ENCODE measurements at places on chromosomes 5 and 9.

- DNase-seq = no peak
Observed at GRCh38 chr9:73565833-73566465, 414.3 kb downstream of the ANXA1 start.

DNA sequence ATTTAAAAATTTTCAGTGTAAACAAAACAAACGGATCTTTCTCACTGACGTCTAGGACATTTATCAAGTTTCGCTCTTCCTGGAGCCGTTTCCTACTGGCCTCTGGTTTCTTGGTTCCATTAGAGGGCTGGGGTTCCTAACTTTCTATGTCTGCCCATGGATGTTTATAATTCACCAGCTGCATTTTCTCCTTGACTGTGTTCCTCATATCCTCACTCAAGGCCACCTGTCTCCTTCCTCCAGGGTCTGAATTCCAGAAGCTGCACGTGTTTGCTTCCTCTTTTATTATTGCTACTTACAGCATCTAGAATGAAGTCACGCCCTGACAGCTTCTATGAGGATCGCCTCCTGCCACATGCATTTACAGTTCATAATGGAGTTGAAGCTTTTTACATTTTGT is 74.1 kb upstream of the BASP1 start:
- no peak for DNase-seq

- DNase-seq = no peak
Observed at GRCh38 chr5:174412374-174412773, 312.0 kb upstream of the MSX2 start.

DNA sequence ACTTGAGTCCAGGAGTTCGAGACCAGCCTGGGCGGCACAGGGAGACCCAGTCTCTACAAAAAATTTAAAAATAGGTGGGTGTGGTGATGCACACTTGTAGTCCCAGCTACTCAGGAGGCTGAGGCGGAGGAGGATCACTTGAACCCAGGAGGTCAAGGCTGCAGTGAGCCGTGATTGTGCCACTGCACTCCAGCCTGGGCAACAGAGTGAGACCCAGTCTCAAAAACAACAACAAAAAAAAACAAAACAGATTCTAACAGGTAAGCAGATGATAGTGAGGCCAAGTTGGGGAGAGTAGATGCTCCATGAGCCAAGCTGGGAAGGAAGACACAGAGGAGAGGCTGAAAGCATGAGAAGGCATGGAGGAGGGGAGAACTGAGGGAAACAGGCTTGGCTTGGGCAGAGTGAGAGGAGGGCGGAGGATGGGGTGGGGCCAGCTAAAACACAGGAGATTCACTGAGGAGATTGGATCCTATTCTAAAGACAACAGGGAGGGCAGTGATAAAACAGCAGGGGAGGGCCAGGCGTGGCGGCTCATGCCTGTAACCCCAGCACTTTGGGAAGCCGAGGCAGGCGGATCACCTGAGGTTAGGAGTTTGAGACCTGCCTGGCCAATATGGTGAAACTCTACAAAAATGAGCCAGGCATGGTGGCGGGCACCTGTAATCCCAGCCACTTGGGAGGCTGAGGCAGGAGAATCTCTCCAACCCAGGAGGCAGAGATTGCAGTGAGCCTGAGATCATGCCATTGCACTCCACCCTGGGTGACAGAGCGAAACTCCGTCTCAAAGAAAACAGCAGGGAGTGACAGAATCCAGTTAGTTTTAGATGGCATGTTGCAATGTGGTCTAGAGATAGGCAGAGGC is 8.4 kb downstream of the RPS14 start:
- no peak for DNase-seq

- DNase-seq = no peak
Observed at GRCh38 chr5:163846512-163846911, 341.1 kb downstream of the MAT2B start.

- no peak for DNase-seq
Observed at GRCh38 chr9:15640121-15640520, 87.3 kb downstream of the CCDC171 start.

DNA sequence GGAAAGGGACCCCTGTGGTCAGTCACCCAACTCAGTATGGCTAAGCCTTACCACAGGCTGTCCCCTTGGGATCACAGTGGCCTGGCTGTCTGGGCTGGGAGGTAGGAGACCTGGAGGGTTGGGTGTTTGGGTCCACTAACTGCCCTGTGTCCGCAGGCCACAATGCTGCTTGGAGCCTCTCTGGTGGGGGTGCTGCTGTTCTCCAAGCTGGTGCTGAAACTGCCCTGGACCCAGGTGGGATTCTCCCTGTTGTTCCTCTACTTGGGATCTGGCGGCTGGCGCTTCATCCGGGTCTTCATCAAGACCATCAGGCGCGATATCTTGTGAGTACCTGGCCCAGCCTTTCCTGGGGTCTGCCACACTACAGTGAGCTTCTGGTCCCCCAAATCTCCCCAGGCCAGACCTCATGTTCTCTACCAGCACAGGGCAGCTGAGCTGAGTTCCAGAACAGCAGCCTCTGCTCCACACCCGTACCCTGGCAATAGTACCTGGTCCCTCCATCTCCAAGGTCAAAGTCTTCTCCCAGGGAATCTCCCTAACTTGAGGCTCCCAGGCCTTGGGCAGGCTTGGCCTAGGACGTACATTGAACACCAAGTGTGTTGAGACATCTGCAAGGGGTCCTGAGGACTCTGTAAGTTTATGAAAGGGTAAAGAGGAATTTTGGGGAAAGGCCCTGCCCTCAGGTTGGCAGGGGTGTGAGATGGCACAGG is 2.8 kb downstream of the SLC27A4 start:
- DNase-seq = no peak

Measured in activated CD4-positive, alpha-beta T cell treated with anti-CD3 and anti-CD28 coated beads for 4 hours (primary cell).